Activated effector memory CD4-positive, alpha-beta T cell treated with Interleukin-2 at 50 U/mL for 16 hours (primary cell): ENCODE measurements at places on chromosomes 7 and 10.
A peak's percentile ranks its signal among the peaks of the same experiment; 100 is the strongest.

GRCh38 chr7:24197852-24198251 is 86.1 kb upstream of the NPY start:
- DNase-seq, result no peak

- peak; percentile 68 for DNase-seq
These were observed 855 bp upstream of the PALD1 start for GRCh38 chr10:70477661-70478162.

GRCh38 chr7:99652671-99653070 is 27.1 kb downstream of the CYP3A5 start:
- DNase-seq, result no peak

- no peak for DNase-seq
These were observed 68.3 kb downstream of the MINDY3 start for GRCh38 chr10:15791816-15792524.

GRCh38 chr7:134701272-134701671 is 54.6 kb downstream of the BPGM start:
- no peak for DNase-seq

- no peak for DNase-seq
These were observed 23.6 kb downstream of the PIP4K2A start for GRCh38 chr10:22690614-22691431.

GRCh38 chr10:103500481-103500880 is 7.0 kb downstream of the NEURL1 start:
- DNase-seq, result no peak

GRCh38 chr10:75035975-75036708 is 75.3 kb upstream of the SAMD8 start:
- no peak for DNase-seq

- DNase-seq, result no peak
These were observed 19.3 kb downstream of the OR6B1 start for GRCh38 chr7:144019457-144019856.

GRCh38 chr7:112084520-112084971 is 121.7 kb downstream of the DOCK4 start:
- DNase-seq, result no peak

DNA sequence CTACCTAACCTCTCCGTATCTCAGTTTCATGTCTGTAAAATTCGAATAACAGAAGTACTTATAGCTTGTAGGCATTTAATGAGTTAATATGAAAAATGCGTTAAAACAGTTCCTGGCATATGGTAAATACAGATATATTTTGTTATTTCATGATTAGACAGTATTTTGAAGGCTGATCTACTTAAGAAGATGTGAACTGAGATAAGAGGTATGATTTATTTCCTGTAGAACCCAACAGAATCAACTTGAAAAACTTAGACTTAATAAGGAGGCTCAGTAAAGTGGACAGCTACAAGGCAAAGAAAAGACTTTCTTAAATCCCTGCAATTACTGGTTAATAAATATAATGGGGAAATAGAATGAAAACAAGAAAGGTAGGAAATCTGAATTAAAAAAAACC is 103.3 kb downstream of the FANK1 start:
- DNase-seq, result no peak

- DNase-seq, result no peak
These were observed 38.9 kb downstream of the SH3PXD2A start for GRCh38 chr10:103816431-103816830.

DNA sequence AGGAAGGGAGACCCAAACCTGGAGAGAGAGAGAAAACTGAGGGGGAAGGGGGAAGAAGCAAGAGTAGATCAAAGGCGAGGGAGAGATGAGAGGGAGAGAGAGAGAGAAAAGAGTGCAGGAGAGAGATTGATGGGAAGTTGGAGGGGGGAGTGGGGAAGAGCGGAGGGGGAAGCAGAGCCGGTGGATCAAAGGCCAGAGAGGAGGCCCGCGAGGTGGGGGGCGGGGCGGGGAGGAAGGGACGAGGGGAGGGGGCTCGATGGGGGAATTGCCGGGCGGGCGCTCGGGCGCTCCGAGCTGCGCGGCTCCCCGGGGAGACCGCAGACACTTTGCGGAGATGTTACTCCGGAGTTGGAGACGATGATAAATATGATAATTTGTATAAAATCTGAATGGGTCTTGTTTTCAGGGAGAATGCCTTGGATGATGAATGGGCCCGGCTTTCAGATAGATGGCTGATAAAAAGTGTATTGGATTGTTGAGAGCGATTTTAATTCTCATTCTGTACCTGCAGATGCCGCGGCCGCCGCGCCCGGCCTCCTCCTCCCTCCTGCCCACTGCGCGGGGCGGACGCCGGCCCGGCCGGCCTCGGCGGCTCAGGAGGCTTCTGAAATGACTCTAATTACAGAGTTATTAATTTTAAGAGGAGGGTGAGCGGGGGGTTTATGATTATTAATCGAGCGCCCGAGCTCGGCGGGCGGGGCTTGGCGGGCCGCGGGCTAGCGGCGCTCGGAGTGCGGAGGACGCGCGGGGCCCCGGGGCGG is 21.4 kb upstream of the PAX2 start:
- no peak for DNase-seq

DNA sequence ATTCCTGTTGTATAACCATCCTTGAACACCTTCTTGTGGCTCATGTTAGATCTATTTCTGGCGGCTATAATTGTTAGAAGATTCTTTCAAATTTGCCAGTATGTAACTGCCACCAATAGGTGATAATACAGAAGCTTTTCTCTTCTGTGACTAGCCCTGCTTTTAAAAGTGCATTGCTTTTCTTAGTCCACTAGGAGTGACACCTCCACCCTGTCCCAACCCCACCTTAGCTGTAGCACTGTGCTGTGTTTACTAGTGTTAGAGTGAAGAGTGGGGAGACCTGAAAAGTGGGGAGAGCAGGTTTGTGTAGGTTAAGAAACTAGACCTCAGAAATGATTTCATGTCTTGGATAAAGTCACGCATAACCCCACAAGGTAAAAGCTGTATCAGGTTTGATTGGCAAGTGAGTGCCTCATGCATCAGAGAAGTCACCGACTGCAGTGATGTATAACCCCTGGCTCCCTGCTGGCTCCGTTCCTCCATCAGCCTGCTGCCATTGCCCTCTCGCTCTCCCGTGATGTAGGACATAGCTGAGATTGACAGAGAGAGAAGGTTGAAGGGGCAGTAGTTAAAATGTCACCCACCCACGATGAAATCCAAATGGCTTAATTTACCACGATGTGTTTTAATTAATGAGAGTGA is 12.5 kb downstream of the NPVF start:
- DNase-seq, result no peak

GRCh38 chr7:37283716-37284115 is 164.9 kb downstream of the ELMO1 start:
- no peak for DNase-seq

DNA sequence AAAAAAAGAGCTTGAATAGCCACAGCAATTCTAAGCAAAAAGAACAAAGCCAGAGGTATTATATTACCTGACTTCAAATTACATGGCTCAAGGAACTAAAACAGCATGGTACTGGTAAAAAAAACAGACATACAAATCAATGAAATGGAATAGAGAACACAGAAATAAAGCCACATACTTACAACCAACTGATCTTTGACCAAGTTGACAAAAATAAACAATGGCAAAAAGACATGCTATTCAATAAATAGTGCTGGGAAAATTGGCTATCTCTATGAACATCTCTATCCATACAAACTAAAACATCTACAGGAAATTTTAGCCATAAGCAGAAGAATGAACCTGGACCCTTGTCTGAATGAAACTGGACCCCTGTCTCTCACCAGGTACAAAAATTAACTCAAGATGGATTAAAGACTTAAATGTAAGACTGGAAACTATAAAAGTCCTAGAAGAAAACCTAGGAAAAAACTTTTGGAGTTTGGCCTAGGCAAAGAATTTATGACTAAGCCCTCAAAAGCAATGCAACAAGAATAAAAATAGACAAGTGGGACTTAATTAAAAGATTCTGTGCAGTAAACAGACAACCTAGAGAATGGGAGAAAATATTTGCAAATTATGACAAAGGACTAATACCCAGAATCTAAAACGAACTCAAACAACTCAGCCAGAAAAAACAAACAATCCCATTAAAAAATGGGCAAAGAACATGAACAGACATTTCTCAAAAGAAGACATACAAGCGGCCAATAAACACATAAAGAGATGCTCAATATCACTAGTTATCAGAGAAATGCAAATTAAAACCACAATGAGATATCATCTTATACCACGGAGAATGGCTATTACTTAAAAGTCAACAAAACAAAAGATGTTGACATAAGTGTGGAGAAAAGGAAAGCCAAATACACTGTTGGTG is 72.8 kb upstream of the DDC start:
- DNase-seq, result no peak

- no peak for DNase-seq
These were observed 29.2 kb upstream of the NPFFR1 start for GRCh38 chr10:70312972-70313371.

DNA sequence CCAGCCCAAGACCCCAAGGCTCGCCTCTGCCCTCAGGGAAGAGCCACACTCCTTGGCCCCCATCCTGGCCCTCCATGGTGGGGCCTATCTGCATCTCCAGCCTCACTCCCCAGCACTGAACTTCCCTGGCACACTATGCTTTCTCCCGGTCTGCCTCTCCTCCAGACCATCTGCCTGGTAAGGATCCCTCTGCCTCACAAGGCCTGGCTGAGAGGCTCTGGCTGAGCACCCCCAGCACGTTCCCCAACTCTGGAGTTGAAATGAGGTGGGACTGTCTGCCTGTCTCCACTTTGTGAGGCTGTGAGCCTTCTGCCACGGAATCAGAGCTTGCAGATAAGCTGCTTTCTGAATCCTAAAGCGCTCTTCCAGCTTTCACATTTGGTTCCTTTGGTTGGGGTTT is 220.7 kb downstream of the TNS3 start:
- DNase-seq, result no peak

DNA sequence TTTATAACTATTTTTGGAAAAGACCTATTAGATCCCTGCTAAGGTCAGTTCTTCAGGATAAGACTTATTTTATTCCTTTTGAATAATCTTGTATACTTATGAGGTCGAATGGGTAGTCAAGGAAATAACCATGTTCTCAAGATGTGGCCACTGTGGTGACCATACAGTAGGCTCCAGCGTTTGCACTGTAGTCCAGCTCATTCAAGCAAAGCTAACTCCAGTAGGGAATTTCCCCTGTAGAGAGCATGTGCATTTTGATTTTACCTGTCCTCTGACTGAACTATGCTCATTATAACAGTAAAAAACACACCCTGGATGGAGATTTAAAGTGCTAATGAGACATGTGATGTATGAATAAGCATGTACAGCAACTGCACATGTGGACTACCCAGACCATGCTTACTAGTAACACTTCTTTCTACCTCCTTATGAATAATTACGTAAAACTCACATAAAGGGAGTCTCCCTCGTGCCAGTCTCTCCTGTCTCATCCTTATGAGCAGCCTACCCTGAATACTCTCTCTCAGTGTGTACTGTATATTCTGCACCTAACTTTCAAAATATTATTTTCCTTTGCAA is 32.4 kb upstream of the SEMA3E start:
- DNase-seq, result no peak

DNA sequence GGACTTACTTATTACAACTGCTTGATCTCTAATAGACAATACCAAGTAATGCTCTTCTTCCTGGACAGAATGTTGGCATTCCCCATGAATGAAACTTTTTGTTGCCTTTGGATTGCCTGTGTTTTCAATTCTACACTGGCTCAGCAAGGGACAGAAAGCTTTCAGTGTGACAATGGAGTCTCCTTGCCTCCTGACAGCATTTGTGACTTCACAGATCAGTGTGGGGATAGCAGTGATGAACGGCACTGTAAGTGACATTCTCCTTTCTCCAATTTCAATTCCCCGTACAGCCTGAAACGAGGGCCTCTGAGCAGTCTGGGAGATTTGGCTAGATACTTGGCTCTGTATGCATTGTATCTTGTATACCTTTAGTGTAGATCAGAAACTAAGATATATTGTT is 290 bp downstream of the MALRD1 start:
- no peak for DNase-seq

GRCh38 chr10:113142601-113143362 is 192.7 kb downstream of the TCF7L2 start:
- DNase-seq, result no peak

DNA sequence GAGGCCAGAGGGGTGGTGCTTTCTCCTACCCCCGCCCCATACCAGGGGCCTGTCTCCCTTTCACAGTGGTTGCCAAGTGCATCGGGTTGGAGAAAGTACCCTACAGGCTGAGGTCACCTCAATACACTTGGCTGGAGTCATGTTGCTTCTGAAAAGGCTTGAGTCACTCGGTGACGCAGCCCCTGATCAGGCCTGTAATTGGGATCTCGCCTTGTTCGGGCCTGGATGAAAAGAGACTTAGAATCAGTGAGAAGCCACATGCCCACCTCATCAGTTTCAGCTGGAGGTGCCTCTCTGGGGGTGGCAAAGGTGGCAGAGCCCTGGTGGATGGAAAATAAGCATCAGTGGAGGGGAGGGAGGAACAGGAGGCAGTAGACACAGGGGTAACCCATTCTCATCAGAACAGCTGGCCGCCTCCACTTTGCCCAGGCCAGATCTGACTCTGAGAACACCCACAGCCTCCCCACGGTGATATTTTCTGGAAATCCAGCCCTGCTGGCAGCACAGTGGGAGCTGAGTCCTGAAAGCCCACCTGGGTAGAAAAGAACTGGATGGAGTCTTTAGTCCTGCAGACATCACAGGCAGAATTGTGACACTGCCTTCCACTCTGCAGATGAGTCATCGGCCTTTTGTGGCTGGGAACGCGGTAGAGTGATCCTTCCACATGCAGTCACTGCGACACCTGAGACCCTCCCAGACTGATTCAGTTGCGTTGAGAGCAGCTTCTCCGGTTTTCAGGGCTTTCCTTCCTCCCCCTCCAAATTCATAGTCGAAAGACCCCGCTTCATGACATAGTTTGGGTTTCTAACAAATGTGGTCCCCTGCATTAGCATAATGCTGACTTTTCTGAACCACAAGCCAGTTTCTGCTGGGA is 108.0 kb downstream of the GRK5 start:
- DNase-seq, result peak; percentile 51

DNA sequence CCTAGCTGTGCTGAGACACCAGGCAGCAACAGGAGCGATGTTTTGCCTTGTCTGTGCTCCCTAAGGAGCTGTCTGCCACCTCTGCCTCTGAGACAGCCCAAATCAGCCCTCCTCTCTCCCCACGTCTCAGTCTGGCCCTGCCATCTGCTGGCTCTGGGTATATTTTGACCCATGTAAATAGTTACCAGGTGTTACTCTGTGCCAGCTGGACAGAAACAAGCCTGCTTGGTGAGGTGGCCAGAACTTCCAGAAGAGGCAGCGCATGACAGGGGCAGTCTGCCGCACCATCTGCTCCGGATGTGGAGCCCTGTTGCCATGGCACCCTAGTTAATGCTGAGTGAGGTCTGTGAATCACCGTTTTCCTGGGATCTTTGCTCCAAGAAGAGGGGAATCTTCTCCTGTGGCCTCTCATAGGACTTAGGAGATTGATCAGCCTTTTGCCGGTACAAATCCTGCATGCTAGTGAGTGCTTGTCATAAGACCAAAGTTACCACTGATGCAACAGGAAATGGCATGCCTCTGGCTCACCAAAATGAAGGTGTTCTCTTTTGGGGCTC is 31.8 kb downstream of the GSTO2 start:
- no peak for DNase-seq
